Hematopoietic multipotent progenitor cell treated with erythropoietin and hydrocortisone succinate and interleukin-3 and kit ligand, for 17 days (in vitro differentiated cells): ENCODE measurements at places on chromosomes 1 and 21.

DNA sequence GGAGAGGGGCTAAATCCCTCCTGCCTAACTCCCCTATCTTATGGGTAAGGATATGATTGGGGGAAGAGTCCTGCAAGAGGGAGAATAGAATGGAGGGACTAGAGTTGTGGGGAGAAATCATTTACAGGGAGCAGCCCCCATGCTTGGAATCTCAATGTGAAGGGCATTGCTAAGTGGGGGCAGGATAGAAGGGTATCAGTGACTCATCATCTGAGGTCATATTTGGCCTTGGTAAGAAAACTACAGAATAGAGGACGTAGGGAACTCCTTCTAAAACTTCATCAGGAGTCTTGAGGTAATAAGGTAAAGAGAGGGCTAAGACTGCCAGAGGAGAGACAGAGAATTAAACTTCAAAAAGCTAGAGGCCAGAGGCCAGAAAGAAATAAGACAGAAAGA lies 487 bp downstream of the HJV start:
- DNase-seq = no peak

GRCh38 chr1:219152751-219153150 lies 20.9 kb upstream of the LYPLAL1 start:
- DNase-seq = no peak

- DNase-seq = no peak
Measured at GRCh38 chr21:44726826-44727225, 15.5 kb upstream of the TSPEAR start.

- DNase-seq = no peak
Measured at GRCh38 chr1:210764536-210764935, 369.4 kb downstream of the KCNH1 start.

DNA sequence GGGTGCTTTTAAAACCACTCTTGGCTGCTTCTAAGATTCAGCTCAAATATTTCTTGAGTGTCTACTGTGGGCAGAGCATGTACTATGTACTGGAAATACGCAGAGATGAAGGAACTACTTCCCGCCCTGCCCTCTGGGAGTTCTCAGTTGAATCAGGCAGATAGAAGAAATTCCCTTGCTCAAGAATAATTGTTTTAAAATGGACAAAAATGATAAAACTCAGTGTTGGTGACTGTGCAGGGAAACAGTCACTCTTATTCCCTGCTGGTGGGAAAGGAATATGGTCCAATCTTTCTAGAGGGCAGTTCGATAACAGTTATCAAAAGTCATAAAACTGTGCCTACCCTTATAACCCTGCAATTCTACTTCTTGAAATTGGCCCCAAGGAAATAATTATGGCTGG lies 16.9 kb upstream of the GRHL3 start:
- DNase-seq = no peak
